ENCODE measurements at places on chromosomes 2 and 18.

- DNase-seq, result no peak
Observed at GRCh38 chr2:37659723-37660122, 11.7 kb downstream of the CDC42EP3 start.

GRCh38 chr2:168773719-168774521 lies 28.5 kb upstream of the NOSTRIN start:
- no peak for DNase-seq

DNA sequence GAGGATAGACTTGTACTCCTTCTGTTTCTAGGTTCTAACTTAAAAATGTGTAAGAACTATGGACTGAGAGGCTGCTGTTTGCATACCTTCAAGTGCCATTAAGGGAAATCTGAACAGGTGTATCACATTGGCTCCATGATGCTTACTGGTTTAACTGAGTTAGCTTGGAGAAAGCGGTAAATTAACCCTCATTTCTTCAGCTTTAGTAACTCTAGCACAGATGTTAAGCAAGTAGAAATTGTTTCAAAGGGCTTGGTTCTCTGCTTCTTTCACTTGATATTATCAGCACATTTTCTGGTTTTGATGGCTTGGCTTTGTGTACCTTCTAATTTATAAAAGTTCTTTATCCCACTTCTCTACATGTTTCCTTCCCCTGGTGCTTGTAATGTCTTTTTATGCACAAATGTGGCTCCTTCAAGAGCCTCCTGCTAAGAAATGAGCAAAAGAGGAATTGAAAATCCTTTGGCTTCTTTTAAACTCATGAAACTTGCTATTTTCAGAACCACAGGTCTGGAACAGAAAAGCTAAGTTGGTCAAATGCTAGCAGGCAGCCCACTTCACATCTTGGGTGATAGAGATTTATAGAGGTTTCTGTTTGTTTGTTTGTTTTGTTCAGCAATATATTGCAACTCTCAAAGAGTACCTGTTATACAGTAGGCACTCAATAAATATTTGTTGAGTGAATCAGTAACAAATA lies 249.9 kb upstream of the THUMPD2 start:
- DNase-seq, result no peak

DNA sequence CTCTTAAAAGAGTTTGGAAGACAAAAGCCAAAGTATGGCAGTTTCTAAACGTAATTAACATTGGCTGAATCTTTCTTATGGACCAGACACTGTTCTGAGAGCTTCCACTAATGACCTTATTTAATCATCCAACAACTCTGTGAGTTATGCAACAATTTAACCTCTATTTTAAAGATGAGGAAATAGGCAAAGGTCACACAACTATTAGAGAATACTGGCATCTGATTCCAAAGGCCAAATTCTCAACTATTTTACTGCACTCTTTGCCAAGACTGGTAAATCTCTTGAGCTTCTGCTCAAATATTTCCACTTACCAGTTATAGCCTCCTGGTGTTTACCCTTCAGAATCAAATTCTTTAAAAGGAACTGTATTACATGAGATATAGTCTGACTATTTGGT lies 42.1 kb upstream of the ERMN start:
- DNase-seq, result no peak

- DNase-seq, result no peak
Observed at GRCh38 chr18:48595703-48596218, 56.9 kb downstream of the CTIF start.

DNA sequence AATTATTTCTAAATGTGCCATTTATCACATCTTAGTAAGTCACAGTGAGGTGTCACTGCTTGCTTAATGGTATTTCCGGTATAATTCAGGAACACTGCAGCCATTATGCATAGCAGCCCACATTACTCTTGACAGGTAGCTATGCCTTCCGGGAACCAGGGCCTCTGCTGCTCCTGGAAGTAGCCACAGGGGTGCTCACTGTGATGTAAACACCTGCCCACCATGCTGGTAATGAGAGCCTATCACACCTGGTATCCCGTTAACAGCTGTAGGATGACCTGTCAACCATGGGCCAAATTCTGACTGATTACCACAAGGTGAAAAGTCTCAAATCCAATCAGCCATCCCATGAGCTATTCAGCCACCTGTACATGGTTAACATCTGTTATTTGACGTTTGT lies 647.0 kb upstream of the NXPH2 start:
- no peak for DNase-seq

DNA sequence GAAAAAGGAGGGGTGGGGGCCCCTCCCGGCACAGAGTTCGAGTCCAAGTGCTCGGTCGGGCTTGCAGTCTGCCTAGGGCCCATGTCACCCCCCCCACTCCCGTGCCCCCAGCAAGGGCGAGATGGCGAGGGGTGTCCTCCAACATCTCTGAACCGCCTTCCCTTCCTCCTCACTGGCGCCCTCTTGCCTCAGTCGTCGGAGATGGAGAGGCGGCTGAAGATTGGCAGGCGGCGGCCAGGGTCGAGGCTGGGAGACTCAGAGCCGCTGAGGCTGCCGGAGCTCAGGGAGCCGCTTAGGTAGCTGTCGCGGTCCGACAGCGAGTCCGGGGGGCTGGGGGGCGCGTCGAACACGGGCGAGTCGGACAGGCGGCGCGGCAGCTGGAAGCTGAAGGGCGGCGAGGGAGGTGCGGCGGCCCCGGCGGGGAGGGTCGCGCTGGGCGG lies 2.3 kb downstream of the ZFP36L2 start:
- DNase-seq, result no peak

DNA sequence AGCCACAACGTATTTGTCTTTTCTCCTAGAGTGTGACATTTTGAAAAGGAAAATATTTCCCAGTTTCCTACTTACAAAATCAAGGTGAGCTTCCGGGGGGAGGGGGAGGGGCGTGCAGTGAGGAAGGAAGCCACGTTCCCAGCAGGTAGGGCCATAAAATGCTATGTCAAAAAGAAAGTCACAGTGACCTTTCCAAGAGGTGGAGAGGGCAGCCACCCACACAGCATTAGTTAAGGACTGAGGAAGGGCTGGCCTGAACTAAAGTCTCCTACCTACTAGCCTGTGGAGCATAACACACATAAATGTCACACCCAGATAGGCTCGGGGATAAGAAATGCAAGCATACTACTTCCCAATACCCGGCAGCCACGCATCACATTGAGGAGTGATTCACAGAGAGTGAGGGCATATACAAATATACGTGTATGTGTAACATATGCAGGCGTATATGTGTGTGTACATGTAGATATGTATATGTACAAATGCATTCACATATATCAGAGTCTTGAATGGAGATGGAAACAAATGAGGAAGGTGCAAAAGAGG lies 191.1 kb downstream of the STK39 start:
- DNase-seq, result no peak

DNA sequence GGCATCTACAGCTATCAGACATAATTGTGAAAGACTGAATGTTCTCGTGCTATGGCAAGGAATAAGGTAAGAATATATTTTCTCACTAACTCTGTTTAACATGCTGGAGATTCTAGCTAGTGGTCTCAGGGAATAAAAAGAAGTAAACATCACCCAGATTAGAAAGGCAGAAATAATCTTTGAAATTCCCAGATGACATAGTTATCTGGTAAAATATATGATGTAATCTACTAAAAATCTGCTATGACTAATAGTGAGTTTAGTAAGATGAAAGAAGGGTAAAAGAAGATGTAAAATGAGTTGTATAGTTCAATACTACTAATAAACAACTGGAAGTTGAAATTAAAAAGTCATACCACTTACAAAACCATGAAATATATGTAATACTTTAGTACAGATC lies 134.2 kb downstream of the DSC3 start:
- DNase-seq, result no peak

- DNase-seq, result no peak
Observed at GRCh38 chr18:41594582-41594981, 360.5 kb upstream of the PIK3C3 start.

DNA sequence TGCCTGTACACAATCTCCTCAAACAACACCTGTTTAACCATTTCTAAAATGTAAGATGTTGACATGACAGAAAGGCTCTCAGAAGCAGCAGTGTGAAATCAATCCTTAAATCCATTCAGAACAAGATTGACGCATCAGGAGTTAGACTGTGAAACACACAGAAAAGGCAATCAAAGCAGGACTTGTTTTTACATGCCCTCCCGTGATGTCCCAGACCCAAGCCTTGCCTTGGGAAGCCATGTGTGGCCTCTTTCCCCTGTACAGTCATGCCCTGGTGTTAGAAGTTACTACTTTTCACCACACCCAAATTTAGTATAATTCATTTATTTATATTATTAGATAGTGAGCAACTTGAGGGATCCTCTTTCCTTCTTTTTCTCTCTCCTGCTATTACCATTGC lies 115.7 kb downstream of the NCKAP5 start:
- no peak for DNase-seq

DNA sequence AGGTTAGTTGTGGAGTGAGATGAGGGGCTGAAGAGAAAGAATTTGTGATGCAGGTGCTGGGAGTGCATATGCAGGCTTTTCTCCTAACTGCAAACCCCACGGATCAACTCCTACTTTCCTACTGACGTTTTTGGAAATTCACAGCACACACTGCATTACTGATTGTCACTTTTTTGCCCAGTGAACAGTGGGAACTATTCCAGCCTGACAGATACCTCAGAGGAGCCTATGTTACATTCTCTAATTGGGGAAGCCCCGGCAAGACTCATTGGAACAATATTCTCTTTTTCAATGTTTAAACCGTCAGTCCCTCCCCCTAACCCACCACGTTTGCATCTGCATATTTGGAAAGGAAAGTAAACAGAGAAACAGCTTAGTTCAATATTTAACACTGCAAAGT lies 126.2 kb downstream of the DPP4 start:
- no peak for DNase-seq

GRCh38 chr2:96116879-96117533 lies 635 bp upstream of the ADRA2B start:
- DNase-seq, result no peak

DNA sequence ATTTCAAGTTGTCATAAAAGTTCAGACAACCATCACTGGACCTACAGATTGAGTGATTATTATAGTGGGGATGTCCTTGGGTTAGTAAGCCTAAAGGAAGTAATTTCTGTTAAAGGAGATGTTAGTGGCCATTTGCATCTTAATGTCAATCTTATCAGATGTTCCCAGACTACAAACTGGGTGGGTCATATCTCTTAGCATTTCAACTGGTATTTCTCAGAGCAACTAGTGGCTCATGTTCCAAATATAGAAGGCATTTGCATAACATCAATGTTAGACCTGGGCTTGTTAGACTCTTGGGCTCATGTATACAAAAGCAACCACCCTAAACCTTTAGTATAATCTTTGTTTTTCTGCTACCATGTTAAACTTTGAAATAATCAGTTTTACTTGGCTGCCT lies 17.9 kb downstream of the PLEKHA3 start:
- no peak for DNase-seq

DNA sequence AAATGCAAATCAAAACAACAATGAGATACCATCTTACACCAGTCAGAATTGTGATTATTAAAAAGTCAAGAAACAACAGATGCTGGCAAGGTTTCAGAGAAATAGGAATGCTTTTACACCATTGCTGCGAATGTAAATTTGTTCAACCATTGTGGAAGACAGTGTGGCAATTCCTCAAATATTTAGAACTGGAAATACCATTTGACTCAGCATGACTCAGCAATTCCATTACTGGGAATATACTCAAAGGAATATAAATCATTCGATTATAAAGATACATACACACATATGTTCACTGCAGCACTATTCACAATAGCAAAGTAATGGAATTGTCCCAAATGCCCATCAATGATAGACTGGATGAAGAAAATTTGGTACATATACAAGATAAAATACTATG lies 516.7 kb downstream of the ERBB4 start:
- peak; percentile 41 for DNase-seq

DNA sequence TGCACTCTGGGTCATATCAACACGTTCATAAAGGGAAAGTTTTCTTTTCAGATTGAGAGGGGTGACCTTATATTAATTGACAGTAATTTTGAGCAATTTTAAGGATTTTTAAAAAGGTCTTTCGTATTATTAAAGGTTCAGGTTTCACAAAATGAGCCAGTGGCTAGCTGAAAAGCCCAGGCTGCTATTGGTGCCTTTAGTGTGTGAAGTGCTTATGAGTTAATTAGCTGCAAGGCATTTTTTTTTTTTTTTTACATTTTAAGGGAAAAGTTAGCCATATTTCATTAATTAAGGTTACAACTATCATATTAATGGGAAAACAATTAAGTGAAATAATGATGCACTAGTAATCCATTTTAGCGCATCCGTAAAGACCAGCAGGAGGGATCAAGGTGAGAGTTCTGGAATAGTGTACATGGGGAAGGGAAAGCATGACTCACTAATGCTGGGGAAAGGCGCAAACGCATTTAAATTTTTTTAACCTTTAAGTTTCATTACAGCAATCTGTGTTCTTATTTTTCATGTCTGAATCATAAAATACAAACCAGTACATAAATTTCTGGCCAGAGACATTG lies 200.0 kb downstream of the ZNF407 start:
- DNase-seq, result no peak

DNA sequence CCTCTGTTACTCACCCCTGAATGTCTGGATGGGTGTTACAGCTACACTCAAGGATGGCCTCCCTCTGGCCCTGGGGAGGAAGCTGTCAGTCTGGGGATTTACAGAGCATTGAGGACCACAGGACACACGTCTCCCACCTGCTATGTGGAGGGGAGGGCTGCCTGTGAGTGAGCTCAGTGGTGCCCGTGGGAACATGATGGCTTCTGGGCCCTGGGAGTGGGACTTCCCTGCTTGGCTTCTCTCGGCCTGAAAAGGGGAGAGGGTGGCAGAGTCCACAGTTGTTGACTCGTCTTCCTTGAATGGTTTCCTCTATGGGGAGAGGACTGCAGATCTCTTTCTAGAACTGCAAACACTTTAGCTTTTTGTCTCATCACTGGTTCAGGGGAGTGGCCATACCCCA lies 79.1 kb downstream of the SH3BP4 start:
- DNase-seq, result no peak

DNA sequence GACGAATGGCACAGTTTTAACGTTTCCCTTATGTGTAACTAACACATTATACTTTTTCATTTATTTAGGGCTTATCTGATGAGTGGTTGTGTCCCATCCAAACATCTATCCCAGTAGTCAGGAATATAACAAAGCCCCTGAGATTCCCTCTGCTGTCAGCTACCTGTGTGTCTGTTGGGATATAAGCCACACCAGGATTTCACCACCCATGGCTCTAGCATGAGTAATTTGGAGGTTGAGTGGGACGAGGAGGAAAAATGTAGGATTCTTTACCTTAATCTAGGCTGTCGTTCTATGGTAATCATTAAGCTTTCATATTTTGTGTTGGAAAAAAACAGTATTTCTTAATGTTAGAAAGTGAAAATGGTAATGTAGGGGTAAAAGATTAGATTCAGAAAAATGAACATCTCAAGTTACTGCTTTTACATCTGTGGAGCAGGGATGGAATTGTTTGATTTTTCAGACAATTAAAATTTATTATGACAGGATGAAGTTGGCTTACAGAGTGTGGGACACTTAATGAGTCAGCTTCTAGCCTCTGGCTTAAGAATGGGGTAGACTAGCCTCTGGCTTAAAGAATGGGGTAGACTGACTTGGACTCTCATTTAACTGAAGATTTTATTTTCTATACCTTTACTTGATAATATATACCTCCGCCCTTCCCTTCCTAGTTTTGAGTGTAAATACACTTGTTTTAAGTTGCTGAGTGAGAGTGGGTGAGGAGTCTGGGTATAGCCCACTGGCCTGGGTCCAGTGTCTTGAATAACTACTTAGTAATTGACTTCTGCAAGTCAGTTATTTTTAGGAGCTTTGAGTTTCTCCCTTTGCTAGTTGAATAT lies 88.5 kb upstream of the RANBP2 start:
- no peak for DNase-seq

GRCh38 chr2:64330281-64331113 lies 123.5 kb upstream of the LGALSL start:
- DNase-seq, result peak; percentile 29
